Activated B cell treated with CpG ODN at 0.5 μM for 24 hours (primary cell): ENCODE measurements at places on chromosomes 16 and 17.

DNA sequence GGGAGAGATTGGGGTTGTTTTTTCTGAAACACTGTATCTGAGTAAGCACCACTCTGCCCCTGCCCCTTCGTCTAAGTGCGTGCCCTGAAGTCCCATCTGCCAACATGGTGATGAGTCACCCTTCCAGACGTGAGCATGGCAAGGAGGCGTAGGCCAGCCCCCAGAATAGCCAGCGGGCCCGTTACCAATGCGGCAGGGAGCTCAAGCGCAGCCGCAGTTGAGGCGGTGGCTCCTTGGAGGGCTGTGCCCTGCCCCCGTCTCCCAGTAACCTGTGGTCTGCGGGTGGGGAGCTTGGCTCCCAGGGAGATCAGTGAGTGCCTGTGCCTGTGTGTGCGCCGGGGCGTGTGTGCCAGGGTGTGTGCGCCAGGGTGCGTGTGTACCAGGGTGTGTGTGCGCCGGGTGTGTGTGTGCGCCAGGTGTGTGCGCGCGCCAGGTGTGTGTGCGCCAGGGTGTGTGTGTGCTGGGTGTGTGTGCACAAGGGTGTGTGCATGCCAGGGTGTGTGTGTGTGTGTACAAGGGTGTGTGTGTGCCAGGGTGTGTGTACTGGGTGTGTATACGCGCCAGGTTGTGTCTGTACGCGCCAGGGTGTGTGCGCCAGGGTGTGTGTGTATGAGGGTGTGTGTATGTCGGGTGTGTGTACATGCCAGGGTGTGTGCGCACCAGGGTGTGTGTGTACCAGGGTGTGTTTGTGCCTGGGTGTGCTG is 98.6 kb upstream of the CHMP6 start:
- no peak for DNase-seq

DNA sequence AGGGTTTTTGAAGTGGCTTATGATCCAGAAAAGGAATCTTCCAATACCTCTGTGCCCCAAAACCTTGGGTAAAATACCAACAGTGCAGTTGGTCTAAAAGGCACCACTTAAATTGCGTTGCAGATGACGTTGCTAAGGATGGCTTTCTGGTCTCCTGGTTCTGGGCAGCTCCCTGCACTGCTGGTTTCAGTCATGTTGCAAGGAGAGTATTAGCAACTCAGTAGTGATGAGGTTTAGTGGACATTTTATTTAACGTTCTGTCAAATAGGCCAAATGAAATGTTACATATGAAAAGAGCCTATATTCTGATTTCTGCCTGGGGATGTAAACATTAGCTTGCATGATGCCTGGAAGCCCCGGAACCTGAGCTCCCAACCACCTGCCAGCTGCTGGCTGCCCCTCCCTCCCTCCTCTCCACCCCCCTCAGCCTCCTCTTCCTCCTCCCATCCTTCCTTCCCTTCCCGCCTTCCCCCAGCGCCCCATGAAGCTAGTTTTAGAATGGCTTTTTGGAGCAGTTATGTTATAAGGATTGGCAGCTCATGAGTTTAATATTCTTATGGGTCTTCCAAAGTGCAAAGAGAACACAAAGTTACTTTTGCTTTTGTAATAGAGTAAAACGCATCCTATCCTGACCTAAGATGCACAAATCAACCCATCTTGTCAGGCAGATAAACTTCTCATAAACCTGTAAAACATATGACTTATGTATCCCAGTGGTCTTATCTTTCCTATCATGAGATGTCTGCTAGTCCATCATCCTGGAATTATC is 20.7 kb downstream of the CD7 start:
- no peak for DNase-seq

DNA sequence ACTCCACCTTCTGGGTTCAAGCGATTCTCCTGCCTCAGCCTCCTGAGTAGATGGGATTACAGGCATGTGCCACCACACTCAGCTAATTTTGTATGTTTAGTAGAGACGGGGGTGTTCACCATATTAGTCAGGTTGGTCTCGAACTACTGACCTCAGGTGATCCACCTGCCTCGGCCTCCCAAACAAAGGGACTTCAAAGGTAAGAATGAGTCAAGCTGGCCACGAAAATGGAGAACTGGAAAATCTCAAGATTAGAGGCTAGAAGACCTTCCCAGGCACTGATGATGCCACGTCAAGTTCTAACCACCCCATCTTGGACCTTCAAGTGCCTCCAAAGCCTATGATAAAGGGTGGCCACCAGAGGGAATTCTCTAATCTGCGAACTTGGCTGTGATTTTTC is 1.3 kb upstream of the CCL15 start:
- no peak for DNase-seq

DNA sequence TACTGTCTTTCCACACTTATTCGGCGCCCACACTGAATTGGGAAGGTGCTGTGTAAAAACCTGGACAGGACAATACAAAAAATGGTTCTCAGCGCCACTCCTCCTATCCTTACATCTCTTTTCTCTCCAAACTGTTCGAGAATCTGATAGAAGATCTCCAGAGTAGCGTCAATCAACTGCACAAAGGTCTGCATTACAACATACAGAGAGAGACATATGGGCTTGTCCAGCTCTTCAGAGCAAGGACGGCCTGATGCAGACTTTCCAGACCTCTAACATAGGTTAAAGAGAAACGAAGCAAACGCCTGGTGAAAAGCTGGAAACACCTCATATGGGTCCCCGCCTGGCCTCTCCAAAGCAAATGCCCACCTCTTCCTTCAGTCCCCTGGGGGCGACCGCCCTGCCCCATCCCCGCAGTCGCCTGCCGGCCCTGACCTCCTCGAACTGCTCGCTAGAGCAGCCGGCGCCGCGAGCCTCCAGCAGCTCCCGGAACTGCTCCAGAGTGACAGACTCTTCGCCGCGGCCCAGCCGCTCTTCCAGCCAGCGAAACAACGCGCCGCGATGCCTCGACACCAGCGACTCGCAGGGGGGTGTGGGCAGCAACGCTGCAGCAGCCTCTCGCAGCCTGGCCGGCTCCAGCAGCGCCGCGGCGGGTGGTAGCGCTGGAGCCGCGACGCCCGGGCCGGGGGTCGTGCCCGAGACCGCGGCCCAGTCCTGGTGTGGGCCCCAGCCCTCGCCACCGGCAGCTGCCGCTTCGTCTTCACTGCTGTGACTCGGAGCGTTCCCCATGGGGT is 526 bp downstream of the ZZEF1 start:
- no peak for DNase-seq

- DNase-seq, result no peak
Observed at GRCh38 chr16:89040391-89040790, 53.3 kb upstream of the ACSF3 start.

DNA sequence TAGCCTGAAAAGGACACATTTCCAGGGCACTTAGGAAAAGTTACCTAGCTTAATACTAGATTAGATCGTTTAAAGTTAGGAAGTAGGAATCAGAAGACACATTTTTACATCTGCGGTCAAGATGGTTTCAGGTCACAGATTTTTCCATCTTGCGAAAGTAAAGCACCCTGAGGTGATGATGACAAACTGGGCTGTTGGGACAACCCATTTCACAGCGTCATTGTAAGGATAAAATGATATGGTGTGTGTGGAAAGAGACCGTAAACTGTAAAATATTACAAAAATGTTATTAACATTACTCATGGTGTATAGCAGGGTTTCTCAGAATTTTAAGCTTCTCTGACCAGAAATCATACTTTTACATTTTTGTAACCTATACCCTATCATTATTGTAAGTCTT is 10.1 kb upstream of the MAP2K6 start:
- no peak for DNase-seq

DNA sequence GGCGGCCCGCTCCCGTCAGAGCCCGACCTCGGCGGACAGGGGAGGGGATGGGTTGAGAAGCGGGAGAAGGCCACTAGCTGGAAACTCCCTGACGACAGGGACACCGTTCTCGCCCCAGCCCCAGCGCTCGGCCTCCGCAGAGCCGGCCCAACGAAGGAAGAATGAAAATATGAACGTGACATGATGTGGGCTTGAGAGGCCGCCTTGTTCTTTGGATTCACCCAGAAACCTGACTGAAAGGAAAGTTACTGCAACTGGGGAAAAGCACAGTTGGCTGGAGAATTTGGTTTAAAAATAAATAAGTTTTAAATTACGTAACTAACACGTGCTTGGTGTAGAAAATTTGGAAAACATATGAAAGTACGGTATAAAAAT is 21.1 kb downstream of the NPTX1 start:
- DNase-seq, result no peak

- no peak for DNase-seq
Observed at GRCh38 chr17:3730881-3731429, 7.3 kb downstream of the HASPIN start.
